ENCODE measurements at places on chromosomes 4 and X. TPM values are rescaled to one million over a fixed set of nuclear protein-coding genes. Genes with fewer than 3 reads are reported as not detected.

The BEX2 gene
- not detected for total RNA-seq

The WAS gene
- 1.1 TPM for total RNA-seq

The RNF212 gene
- 0.37 TPM for total RNA-seq

The BEX3 gene
- 207 TPM for total RNA-seq

The CXCL6 gene
- total RNA-seq = 87.1 TPM

The SLITRK2 gene
- not detected for total RNA-seq

The CYTL1 gene
- total RNA-seq = 1.9 TPM

The PCDH11X gene
- total RNA-seq = not detected

The SLC9B1 gene
- total RNA-seq = 0.34 TPM

The PRSS12 gene
- not detected for total RNA-seq

The CXCL3 gene
- 3.2 TPM for total RNA-seq

The TASL gene
- not detected for total RNA-seq

The PDZD4 gene
- total RNA-seq = 0.69 TPM

The ETDA gene
- total RNA-seq = not detected

The TGIF2LX gene
- total RNA-seq = not detected

The DGAT2L6 gene
- total RNA-seq = not detected

The SSX3 gene
- total RNA-seq = not detected

The RAB33A gene
- 0.15 TPM for total RNA-seq

The EFNB1 gene
- 50.3 TPM for total RNA-seq

The NRK gene
- total RNA-seq = 4.8 TPM

The PCDH18 gene
- 224 TPM for total RNA-seq

The CPLX1 gene
- total RNA-seq = not detected

The CDKN2AIP gene
- total RNA-seq = 9.7 TPM

The FRG2 gene
- not detected for total RNA-seq

The PGRMC1 gene
- total RNA-seq = 143 TPM

The VCX3A gene
- total RNA-seq = not detected

The DMD gene
- 27.4 TPM for total RNA-seq

The SLC34A2 gene
- not detected for total RNA-seq

The HHIP gene
- total RNA-seq = 0.81 TPM

The AFM gene
- not detected for total RNA-seq

The ADAM29 gene
- total RNA-seq = not detected

The TCEAL6 gene
- not detected for total RNA-seq

The SPANXC gene
- total RNA-seq = not detected

The F8 gene
- total RNA-seq = 12.7 TPM

The MAP3K15 gene
- total RNA-seq = not detected

The DLG3 gene
- 12.3 TPM for total RNA-seq

The CHRDL1 gene
- total RNA-seq = 7.7 TPM

The FSTL5 gene
- not detected for total RNA-seq

The CCDC120 gene
- total RNA-seq = 2.5 TPM

The MAGEB17 gene
- total RNA-seq = not detected

The PLS3 gene
- 75.9 TPM for total RNA-seq

The TIGD4 gene
- 0.24 TPM for total RNA-seq

The PCDH10 gene
- 0.05 TPM for total RNA-seq

The ARAP2 gene
- total RNA-seq = 1.1 TPM

The HTN1 gene
- not detected for total RNA-seq

The BTK gene
- total RNA-seq = not detected

The DIAPH2 gene
- total RNA-seq = 15.5 TPM

The MORC4 gene
- 14.2 TPM for total RNA-seq

The RPS6KA3 gene
- 26.0 TPM for total RNA-seq

The OTC gene
- total RNA-seq = not detected

The CLNK gene
- total RNA-seq = not detected

The PABPC5 gene
- total RNA-seq = 3.0 TPM

The SCML2 gene
- total RNA-seq = 1.2 TPM

The PAQR3 gene
- 4.0 TPM for total RNA-seq

The RPA4 gene
- total RNA-seq = 0.20 TPM
